ENCODE measurements at places on chromosomes 5 and 9.

- H3K27me3 ChIP-seq: no peaks in the 10 kb centered on the region
- no peaks in the 10 kb centered on the region for H3K36me3 ChIP-seq
- DNase-seq: no peak
- H3K27ac ChIP-seq: no peak overlapping the region
- no peaks in the 10 kb centered on the region for H3K4me1 ChIP-seq
Observed at GRCh38 chr5:115151208-115151805, 18.4 kb downstream of the TRIM36 start.

DNA sequence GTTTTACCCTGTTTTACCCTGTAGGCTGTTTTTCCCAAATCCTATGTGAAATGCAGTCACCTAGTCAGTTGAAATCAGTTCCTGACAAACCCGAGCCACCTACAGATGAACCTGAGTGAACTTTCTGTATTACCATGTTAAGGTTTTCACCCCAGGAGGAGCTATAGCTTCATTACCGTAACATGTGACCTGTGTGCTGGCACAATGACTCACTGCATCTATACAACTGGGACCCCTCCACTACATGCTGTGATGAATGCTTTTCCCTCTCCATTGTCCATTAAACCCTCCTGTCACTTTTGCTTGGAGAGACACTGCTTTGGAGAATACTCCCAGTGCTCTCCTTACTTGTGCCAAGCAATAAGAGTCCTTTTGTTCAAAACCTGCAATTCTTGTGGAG is 1974.8 kb downstream of the EFNA5 start:
- no peak overlapping the region for H3K4me3 ChIP-seq
- no peaks in the 10 kb centered on the region for H3K4me1 ChIP-seq
- no peak overlapping the region for H3K27ac ChIP-seq
- no peaks in the 10 kb centered on the region for H3K36me3 ChIP-seq
- DNase-seq: no peak

DNA sequence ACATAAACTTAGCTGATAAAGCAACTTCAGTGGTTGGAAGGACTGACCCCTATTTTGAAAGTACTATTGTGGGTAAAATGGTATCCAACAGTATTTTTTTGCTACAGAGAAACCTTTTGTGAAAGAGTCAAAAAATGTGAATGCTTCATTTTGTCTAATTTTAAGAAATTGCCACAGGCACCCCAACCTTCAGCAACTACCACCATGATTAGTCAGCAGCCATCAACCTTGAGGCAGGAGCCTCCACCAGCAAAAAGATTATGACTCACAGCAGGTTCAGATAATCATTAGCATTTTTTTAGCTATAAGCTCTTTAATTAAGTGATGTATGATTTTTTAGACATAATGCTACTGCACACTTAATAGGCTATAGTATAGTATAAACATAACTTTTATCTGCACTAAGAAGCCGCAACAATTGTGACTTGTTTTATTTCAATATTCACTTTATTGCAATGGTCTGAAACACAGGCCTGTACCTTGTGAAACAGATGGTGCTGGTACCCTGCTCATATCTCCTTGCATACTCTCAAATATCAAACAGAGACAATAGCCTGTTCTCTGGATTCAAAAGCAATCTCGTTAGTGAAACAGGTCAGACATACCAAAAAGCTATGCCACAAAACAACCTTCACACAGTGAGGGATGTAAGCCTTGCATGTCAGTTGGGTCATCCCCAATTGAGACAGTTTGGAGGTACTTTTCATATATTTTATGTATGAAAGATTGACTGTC is 261.2 kb upstream of the FAM174A start:
- DNase-seq: no peak
- no peak overlapping the region for H3K27ac ChIP-seq
- no peaks in the 10 kb centered on the region for H3K4me1 ChIP-seq
- H3K36me3 ChIP-seq: no peaks in the 10 kb centered on the region

GRCh38 chr9:89474939-89475338 is 23.0 kb downstream of the SEMA4D start:
- no peak for DNase-seq
- H3K27ac ChIP-seq: peak overlapping the region; percentile 18
- no peak overlapping the region for H3K4me3 ChIP-seq
- H3K4me1 ChIP-seq: peaks cover 12% of the 10 kb centered on the region

DNA sequence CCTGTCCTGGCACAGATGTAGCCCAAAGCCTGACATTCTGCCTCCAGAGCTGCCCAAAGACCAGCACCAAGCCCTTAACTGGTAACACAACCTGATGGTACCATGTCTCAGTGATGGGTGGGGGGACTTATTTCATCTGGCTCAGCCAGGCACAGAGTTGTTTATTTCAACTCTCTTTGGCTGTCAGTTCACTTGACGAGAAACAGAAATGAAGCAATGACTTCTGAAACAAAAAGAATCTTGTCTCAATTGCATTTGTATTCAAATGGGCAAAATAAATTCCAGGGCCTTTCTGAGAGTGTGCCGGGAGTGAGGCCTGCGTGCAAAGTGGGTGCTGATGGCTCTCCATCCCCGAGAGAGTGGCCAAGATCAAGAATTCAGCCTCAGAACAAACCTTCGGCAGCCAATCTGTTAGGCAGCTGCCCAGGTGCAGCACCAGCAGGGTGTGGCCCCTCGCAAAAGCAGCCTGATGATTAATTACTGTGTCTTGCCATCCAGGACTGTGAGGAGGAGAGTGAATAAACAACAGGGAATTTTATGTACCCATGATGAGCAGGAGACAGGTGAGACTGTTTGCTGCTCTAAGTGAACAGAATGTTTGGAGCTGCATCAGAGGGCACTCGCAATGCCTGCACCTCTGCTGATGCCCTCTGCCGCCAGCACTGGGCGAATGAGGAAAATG is 238.0 kb downstream of the HSPA4 start:
- DNase-seq: no peak
- no peaks in the 10 kb centered on the region for H3K27me3 ChIP-seq
- no peaks in the 10 kb centered on the region for H3K36me3 ChIP-seq

All from colonic mucosa (tissue), 4 donors.